ENCODE measurements at places on chromosomes 1 and 21.

- no peak for DNase-seq
These were observed 43.0 kb downstream of the MACO1 start for GRCh38 chr1:25473653-25474225.

GRCh38 chr1:64082459-64082858 is 121.0 kb upstream of the UBE2U start:
- DNase-seq: no peak

- DNase-seq: no peak
These were observed 5.6 kb downstream of the RXRG start for GRCh38 chr1:165439330-165439729.

- DNase-seq: no peak
These were observed 14.6 kb upstream of the PARP1 start for GRCh38 chr1:226422478-226422877.

DNA sequence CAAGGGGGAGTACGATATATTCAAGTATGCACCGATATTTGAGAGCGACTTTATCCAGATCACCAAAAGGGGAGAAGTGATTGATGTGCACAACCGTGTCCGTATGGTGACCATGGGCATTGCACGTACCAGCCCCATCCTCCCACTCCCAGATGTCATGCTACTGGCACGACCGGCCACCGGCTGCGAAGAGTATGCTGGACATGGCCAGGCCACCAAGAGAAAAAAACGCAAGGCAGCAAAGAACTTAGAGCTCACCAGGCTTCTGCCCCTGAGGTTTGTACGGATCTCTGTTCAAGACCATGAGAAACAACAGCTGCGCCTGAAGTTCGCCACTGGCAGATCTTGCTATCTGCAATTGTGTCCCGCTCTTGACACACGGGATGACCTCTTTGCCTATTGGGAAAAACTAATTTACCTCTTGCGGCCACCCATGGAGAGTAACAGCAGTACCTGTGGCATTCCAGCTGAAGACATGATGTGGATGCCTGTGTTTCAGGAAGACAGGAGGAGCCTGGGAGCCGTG is 16.5 kb downstream of the ATF3 start:
- no peak for DNase-seq

All from stimulated activated CD4-positive, alpha-beta T cell treated with anti-CD3 and anti-CD28 coated beads, Interleukin-4, amount 100 ng/mL, for 1 hour (primary cell).